ENCODE measurements at places on chromosomes 5 and 9.

DNA sequence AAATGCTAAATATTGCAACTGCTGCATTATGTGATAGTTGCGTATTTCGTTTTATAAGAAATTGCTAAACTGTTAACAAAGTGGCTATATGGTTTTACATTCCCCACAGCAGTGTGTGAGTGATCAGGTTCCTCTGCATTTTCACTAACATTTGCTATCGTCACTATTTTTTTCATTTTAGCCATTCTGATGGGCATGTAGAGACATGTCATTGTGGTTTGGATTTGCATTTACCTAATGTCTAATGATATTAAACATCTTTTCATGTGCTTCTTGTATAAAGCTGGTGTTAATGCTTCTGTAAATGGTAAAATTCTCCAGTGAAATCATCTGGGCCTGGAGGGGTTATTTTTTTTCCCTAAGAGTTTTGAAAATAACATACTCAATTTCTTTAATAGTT, 61.6 kb downstream of the ERCC6L2 start:
- no peak for DNase-seq

DNA sequence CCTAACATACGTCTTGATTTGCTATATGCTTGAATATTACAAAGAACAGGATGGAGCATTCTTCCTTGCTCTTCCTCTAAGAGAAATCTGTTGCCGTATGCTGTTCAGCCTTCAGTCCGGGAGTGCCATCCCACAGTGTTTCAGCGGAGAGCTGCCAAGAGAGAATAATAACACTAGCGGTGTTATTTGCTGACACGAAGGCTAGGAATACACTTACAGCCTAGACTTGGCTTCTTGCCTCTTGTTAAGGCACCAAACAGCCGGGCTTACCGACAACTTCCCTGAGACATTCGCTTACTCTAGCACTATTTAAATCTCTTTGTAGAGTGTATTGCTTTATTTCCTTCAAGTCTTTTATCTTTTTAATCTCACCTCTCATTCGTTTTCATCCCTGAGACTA, 31.4 kb downstream of the KCTD16 start:
- peak; percentile 23 for DNase-seq

GRCh38 chr5:164893071-164893470, 1387.7 kb downstream of the MAT2B start:
- DNase-seq, result no peak

- DNase-seq, result peak; percentile 66
Measured at GRCh38 chr5:9343146-9343850, 202.6 kb downstream of the SEMA5A start.

All from fibroblast of skin of back (primary cell).